ENCODE measurements at places on chromosomes 1 and 21.

DNA sequence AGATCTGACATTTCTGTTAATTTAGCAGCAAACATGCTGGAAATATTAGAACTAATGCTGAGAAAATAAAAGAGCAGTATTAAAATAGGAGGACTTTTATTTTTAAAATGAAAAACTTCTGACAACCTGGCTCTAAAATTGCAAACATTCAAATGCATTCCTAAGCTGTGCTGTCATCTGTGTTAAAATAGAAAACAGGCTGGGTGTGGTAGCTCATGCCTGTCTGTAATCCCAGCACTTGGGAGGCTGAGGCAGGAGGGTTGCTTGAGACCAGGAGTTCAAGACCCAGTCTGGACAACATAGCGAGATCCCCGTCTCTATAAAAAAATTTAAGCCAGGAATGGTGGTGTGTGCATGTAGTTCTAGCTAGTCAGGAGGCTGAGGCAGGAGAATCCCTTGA is 44.6 kb downstream of the MIGA1 start:
- DNase-seq: no peak

DNA sequence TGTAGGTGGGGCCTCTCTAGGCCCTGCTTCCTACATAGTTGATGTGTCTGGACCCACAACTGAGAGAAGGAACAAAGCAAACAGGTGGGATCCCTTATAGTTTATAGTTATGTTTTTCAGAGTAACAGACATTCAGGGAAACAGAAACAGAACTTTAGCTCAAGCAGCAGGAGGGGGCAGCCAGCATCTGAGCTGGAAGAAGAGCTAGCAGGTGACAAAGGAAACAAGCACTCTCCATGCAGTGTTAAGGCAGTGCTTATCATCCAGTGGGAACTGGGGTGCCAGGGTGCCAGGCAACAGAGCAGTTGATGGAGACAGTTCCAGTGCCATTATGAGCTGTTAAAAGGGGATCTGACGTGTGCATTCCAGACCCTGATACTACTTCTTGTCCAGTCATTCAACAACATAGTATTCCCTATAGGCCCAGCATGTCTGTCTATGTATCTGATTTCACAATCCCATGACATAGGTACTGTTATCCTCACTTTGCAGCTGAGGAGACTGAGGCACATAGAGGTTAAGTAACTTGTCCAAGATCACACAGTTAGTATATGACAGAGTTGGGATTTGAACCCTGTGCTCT is 13.5 kb downstream of the HIVEP3 start:
- DNase-seq: no peak

DNA sequence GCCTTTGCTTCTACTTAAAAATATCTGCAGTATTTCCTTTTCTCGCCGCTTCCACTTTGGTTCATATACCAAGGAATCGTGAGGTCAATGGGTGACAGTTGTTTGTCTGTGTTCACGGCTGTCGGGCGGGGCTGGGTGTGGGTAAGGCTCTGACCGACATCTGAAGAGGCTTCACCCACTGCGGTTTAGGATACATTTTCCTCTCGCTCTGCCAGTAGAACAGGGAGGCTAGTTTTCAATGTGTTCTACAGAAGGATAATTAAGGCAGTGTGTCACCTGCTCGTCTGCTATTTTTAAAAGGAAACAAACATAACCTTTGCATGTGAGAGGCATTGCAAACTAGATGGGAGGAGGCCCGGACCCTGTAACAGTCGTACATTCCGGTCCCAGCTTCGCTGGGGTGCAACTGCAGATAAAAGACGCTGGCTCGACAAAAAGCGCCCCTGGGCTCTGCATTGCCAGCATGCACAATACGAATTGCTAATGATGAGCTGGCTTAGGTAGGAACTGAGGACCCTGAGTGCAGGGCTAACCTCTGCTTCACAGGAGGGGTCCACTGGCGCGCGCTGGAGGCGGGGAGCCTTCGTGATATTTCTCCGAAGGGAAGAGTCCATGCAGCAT is 8.5 kb upstream of the ERG start:
- DNase-seq: no peak

GRCh38 chr1:192726820-192727504 is 81.9 kb upstream of the RGS2 start:
- no peak for DNase-seq

DNA sequence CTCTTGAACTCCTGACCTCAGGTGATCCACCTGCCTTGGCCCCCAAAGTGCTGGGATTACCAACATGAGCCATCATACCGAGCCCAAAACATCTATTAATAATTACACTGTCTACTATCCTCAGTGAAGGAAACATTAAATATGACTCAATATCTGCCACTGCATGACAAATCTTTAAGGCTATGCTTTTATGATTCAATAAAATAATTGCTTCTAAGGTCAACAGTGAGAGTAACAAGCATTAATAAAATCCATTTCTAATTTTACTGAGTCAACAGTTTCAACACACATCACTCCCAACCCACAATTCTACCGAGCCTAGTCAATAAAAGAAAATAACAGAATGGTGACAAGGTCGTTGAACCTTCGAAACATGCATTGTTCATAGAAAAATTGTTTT is 125.5 kb upstream of the CHRM3 start:
- DNase-seq: no peak

GRCh38 chr21:39523399-39523798 is 71.6 kb downstream of the SH3BGR start:
- DNase-seq: no peak

DNA sequence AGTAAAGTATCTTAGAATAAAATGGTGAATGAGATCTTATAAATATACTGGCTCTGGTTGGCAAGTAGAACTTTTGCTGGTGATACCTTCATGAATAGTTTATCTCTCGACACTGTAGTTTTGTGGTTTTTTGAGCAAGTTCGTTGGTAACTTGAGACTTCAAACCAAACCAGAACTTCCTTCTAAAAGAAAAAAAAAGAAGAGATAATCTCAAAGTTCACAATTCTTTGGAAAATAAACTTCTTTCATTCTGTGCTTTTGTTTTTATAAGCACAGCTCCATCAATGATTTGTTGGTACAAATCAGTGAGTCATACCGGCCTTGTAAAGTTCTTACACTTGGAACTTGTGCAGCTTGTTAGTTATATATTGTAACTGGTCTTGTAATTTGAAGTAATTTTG is 2.3 kb downstream of the HIPK1 start:
- DNase-seq: no peak

DNA sequence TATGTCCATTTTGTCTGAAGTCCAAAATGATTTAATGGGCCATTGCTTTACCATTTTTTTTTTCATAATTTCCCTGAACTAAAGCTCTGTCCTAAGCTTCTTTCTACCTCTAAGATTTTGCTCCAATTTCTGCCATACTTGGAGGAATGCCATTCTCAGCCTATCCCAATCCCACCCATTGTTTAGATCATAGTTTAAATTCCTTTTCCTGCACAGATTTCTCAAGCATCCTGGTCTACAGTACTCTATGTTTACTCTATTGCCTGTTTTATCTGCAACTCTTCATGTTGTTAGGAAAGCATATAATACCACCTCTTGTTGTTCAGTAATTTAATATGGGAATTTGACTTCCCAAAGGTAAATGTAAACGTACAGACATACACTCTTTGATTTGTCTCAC is 30.8 kb downstream of the ADAMTS1 start:
- DNase-seq: no peak

GRCh38 chr1:18805150-18805879 is 54.1 kb downstream of the TAS1R2 start:
- DNase-seq: no peak

DNA sequence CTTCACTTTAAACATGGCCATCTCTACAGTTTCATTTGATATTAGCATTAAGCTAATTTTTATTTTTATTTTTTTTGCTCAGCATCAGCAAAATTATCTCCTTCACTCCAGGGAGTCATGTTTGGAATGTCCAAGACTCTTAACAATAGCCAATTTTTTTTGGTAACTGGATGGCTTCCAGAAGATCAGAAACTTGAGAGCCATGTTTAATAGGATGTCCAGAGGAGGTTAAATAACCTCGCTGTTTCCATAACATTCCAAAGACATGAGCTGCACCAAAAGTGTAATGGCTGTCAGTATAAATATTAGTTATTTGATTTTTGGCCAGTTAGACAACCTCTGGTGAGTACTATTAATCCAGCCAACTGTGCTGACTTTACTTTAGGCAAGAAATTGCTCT is 80.7 kb downstream of the DNTTIP2 start:
- no peak for DNase-seq

- no peak for DNase-seq
Measured at GRCh38 chr1:1425753-1426495, 4.8 kb upstream of the ANKRD65 start.

DNA sequence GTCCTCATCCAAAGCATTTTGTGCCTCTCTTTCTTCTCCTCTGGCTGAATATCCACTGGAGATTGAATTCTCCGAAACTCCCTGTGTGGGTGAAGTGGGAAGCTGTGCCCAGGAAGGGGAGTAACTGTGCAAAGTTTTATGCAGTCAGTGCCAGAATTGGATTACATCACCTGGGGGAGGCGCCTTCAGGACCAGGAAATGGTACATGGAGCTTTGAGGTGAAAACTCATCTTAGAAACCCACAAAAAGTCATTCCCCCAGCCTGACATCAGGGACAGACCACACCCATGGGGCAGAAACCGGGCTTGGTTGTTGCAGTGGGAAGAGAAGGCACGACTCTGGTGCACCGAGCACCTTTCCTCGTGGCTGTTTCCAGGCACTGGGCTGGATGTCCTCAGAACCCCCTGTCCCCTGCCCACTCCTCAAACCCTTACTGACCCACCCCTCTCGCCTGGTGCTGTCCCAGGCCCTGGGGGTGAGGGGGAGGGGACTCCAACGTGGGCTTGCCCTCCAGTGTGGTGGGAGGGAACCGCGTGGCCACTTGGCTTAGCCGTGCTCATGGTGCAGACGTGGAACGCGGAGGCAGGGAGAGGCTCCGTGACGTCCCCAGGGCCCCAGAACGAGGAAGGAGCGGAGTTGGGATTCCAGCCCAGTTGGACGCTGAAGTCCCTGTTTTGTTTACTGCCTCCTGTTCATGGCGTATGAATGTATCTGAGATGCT is 15.7 kb downstream of the TFF3 start:
- DNase-seq: no peak

DNA sequence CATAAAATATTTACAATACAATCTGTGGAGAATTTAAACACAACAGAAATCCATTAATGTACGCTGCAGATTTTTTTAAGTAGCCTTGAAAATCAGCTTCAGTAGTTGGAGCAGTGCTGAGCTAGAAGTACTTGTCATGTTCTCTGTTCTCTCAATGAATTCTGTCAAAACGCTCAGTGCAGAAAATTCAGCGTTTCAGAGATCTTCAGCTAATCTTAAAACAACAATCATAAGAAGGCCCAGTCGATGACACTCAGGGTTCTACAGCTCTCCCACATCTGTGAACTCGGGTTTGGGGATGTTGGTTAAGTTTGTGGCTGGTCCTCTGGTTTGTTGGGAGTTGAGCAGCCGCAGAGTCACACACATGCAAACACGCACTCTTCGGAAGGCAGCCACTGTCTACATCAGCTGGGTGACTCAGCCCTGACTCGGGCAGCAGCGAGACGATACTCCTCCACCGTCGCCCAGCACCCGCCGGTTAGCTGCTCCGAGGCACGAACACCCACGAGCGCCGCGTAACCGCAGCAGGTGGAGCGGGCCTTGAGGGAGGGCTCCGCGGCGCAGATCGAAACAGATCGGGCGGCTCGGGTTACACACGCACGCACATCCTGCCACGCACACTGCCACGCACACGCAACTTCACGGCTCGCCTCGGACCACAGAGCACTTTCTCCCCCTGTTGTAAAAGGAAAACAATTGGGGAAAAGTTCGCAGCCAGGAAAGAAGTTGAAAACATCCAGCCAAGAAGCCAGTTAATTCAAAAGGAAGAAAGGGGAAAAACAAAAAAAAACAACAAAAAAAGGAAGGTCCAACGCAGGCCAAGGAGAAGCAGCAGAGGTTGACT is 161.2 kb downstream of the RUNX1 start:
- peak; percentile 87 for DNase-seq

DNA sequence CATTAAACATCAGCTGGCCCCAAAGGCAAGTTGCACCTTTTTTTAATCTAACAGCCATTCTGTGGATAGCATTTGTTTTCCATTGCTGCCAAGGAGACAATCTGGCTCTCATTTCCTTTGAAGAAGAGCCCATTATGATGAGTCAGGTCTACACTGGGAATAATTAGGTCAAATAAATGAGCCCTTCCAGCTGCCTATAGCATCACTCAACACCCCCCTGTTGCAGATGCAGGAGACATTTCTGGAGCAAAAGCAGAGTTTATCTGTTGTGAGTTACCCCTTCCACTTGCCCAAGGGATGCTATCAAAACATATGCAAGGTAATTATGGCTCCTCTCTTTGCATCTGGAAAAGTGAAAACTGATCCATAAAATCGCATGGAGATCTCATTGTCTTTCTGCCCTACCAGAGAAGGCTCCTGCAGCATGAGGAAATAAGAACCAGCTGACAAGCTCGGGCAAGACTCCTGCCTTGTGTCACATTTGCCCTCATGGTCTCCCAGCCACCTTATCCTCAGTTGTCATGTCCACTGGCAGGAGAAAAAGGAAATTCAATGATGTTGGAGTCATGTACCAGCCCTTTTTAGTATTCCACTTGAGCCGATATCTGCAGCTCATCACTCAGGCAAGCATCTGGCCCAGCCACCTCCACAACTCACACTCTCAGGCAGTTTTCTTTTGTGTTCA is 135.9 kb downstream of the SLC30A10 start:
- no peak for DNase-seq

DNA sequence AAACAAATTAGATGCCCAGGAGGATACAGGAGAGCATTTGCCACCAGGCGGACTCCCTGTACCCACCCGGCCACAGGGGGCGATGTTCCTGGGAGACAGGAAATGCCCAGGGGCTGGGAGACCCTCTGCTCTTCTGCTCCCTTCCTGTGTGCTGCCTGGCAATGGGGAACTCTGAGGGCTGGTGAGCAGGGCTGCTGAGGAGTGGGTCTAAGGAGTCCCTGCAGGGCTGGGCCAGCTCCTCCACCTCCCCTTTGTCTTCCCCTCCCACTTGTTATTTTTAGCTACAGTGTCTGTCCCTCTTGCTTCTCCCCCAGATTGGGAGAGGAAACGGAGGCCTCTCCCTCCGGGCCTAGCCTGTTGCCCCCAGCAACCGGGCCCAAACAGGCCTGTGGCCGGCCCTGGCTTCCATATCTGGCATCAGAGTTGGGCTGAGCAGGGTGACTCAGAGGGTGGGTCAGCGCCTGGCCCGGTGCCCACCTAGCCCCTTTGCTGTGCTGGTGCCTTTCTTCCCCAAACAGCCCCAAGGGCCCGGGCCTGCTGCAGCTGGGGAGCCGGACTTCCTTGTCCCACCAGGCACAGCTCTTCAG is 11.6 kb downstream of the LMNA start:
- no peak for DNase-seq

GRCh38 chr1:229155472-229155871 is 115.4 kb upstream of the RAB4A start:
- DNase-seq: no peak
